ENCODE measurements at places on chromosomes 4 and X.
A peak's percentile ranks its signal among the peaks of the same experiment; 100 is the strongest.

- no peak for DNase-seq
Observed at GRCh38 chrX:151974336-151975227, at the start of gene GABRE. Gene GABRE (minus strand): TSS chrX:151974676. CDS start chrX:151974625, 51 bp downstream.

GRCh38 chrX:111254896-111255693 is 15.2 kb downstream of the CAPN6 start:
- no peak for DNase-seq

- DNase-seq = no peak
Observed at GRCh38 chr4:1002631-1003251, 8.7 kb upstream of the FGFRL1 start.

- no peak for DNase-seq
Observed at GRCh38 chrX:32562261-32562660, 649.1 kb downstream of the DMD start.

DNA sequence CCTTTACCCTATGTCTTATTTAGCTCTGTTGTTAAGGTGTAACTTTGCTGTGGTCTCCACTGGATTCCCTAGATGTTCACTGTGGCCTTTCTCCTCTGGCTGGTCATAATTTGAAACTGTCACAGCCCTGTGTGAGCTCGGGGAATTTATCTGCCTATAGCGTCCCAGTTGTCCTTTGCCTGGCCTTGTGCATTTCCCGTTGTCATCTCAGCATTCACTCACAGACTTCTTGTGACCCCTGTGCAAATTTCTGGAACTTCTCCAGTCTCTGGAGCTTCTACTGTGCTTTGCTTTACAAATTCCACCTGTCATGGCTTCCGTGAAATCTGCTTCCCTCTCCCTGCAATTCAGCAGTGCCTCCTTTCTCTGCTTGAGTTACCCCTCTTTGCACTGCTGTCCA is 106.7 kb downstream of the WWC2 start:
- DNase-seq = no peak

- DNase-seq = no peak
Observed at GRCh38 chrX:66022632-66023384, 17.1 kb downstream of the VSIG4 start.

- DNase-seq = no peak
Observed at GRCh38 chr4:168019921-168020320, 72.4 kb upstream of the ANXA10 start.

- peak; percentile 77 for DNase-seq
Observed at GRCh38 chrX:54529552-54530356, at the start of gene GNL3L. Gene GNL3L (plus strand): TSS chrX:54530219. CDS start chrX:54532567, 2,348 bp downstream.

DNA sequence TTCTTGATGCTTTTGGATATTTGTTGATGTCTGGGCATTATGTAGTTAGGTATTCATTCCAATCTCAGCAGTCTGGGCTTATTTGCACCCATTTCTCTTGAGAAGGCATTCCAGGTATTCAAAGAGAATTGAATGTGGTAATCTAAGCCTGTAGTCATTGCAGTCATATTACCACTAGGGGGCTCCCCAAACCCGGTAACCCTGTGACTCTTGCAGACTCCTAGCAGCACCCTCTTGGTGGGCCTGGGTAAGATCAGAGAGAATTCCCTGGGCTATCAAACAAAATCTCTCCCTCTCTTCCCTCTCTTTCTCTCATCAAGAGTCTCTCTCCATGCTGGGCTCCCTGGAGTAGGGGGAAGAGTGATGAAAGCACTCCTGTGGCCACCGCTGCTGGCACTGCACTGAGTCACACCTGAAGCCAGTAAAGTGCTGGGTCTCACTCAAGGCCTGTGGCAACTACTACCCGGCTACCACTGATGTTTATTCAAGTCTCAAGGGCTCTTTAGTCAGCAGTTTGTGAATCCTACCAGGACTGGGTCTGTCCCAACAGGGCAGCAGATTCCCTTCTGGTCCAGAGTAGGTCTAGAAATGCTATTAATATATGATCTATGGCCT is 187.7 kb upstream of the NUDT10 start:
- DNase-seq = no peak

DNA sequence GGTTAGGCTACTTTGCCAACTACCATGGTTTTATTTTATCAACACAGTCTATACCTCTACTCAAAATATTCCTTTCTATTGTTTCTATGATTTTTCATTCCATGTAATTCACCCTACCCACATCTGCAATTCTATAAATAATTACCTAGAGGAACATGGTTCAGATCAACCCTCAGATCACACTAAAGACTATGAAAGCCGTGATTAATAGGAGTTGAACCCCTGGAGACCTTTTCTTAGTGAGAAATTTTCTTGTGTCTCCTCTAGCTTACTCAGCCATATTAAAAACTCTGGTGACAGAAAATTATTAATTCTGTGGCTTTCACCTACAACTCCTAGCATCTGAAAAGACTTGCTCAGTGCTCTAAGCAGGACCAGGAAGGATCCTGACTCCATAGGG is 38.5 kb upstream of the CXXC4 start:
- DNase-seq = no peak

DNA sequence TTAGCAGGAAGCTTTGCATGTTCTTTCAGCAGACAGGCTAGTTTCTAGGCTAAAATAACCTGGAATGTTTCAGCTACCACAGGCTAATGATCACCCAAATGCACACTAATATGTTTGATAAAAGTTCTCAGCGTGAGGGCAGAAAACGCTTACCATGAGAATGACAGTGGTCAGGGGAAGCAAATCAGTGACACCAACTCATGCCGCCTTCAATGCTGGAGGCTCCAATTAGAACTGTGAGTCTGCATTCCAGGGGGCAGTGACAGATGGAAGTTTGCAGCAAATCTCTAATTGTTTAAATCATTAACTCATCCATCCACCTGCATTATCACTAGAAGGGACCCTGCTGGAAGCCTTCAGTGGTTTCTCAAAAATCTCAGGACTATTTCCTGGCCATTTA is 43.2 kb downstream of the ANOS1 start:
- no peak for DNase-seq

- DNase-seq = no peak
Observed at GRCh38 chr4:139764182-139764581, 98.6 kb downstream of the MGST2 start.

DNA sequence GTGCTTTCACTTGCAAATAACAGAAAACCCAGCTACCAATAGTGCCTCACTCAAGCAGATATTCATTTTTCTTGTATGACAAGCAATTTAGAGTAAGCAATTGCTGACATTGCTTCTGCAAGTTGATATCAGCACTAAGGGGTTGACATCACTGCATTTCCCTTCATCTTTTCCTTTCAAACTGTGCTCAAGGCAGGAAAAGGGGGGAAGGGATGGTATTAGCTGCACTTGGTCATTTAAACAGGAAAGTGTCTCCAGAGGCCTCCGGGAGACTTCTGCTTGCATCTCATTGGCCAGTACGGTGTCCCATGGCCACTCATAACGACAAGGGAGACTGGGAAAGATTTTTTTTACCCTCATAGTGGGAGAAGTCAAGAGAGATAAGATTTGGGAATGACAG is 65.5 kb upstream of the FGG start:
- no peak for DNase-seq

DNA sequence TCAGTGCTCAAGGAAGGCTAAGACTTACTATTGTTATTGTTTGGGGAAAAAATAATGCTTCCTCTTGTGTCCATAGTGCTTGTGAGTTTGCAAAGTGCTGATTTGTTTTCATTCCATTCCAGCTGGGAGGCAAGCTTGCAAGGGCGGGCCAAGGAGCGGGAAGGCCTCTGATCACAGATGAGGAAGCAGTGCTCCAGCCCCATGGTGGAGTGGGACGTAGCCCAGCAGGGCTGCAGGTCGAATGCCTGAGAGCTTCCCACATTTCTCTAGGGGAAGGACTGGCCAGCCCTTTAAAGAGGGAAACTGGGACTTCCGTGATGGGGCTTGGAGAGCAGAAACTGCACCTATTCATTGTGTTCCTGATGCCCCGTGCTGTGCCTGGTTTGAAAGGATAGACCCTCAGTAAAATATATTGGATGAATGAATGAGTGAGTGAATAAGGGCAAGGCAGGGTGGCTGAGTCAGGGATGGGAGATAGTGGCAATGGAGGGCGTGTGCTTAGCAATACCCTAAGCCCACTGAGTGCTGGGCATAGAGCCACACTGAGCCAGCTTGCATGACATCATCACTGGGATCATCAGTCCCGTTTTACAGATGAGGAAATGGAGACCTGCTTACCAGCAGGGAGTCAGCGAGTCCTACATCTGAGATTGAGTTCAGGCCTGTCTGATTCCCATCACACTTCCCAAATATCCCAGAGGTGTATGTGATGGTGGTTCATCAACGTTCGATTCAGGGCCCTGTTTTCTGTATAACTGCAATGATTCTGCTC is 17.9 kb upstream of the NSG1 start:
- DNase-seq = no peak

DNA sequence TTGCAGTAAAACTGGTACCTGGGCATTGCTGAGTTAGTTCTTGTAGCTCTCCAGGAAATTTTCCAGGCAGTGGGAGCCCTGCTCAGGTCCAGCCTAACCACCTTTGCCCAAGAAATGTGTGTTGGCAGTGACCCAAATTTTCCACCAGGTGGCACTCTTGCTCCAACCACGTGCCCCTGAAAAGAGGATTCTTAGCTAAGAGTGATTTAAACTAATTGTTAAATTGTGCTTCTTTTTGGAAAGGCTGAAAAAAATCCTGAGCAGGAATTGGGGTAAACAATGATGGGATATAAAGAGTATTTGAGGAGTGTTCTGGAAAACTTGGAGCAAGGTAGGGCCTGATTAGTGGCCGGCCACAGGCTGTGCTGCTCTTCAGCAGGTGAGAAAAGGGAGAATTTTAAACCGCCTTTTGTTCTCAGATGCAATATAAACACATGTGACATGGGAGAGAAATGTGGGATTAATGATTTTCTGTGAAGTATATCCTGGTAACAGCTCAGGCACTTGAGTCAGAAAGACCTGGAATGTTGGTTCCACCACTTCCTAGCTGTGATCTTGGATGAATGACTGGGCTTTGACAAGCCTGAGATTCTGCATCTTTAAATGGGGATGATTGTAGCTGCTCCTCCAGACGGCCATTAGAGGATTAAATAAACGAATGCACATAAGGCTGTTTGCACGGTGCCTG is 219.6 kb downstream of the PTTG2 start:
- DNase-seq = peak; percentile 21

- DNase-seq = no peak
Observed at GRCh38 chrX:15530318-15530717, 29.7 kb downstream of the BMX start.

- no peak for DNase-seq
Observed at GRCh38 chr4:127445471-127445870, 187.3 kb upstream of the INTU start.

DNA sequence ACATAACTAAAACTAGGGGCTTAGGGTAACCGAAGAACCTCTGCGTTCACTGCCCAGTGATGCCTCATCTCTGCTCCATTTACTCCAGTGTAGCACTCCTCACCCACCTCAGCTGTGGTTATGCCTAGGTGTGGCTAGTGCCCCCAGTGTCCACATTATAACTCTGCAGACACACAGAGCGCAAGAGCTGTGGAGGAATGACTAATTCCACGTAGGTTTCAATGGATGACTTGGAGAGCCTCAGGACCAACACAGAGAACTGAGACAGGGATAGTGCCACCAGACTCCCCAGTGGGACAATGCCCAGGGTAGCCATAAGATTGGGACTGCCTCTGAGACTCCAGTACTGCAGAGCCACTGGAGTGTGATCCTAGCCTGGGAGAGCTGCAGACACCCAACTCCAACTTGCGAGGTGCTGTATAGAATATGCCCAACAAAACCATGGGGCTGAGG is 542.4 kb upstream of the DIPK2B start:
- DNase-seq = no peak

DNA sequence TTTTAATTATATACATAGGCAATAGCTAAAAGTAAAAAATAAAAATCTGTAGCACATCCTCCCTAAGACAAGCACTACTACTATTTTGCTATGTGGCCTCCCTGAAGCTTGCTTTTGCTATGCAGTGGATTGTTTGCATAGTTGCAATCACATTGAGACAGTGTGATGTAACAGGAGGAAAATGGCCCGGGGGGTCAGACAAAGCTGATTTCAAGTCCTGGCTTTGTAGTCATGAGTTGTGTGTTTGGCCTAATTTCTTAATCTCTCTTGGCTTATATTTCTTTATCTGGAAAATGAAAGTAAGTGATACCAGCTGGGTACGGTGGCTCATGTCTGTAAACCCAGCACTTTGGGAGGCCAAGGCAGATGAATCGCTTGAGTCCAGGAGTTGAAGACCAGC is 166.6 kb downstream of the LHFPL1 start:
- DNase-seq = no peak

GRCh38 chr4:4752576-4753401 is 106.7 kb upstream of the MSX1 start:
- DNase-seq = no peak

DNA sequence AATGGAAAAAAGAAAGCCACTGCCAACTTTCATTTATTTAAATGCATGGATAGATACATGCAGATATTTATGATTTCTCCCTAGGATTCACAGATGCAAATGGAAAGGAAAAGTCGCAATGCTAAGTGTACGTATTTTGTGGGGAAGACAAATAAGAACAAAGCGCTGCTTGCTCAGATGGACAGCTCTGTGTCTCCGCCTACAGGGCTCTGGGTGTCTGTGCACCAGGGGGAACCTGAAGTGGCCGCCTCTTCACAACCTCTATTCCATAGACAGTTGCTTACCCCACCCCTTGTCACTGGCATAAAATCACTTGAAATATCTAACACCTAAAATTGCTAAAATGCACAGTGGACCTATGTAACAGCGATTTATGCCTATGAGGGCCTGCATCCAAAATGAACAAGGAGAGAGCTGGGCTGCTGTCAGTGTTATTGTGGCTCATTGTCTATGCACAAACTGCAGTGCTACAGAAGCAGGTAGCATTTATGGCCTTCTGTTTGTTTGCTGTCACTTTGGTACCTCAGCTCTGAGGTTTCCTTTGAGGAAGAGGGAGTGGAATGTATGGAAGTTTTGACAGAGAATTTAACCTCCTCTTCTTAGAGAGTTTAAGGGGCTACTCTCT is 58.6 kb upstream of the PAGE1 start:
- DNase-seq = peak; percentile 0

DNA sequence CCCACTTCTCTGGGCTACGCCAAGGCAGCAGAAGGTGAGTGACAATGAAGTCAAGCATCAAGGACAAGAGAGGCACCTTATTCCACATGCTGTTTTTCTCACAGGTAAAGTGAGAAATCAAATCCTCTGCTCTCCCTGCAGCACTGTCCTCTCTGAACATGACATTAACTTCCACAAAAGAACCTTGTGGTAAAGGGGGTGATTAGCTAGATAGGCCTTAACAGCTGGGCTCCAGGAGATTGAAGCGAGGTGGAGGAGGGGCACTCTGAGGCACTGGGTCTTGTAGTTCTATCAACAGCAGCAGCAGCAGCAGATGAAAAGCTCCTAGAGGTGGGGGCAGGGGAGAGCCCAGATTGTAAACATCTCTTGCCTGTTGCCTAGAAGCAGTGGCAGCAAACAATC is 96.8 kb upstream of the CXXC4 start:
- no peak for DNase-seq

DNA sequence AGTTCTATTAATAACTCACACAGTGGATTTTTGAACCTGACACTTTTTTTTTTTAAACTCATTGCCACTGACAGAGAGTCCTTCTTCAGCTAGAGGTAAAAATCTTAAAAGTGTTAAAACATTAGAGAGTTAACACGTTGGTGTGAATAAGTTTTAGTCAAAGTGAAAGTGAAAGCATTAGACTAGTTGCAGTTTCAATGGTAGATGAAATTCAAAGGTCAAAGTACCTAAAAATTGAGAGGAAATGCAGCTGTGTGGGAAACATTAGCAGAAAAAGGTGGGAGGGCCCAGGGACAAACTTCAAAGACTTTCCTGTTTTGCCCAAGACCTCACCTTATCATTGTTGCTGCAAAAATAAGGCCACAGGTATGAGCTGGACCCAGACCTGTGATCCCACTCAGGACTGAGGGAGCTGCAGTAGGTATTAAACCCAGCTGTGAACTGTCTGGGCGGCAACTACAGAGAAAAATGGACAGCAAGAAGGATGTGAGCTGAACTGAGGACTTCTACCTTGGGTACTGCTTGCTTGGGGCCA is 17.6 kb upstream of the GABRA4 start:
- DNase-seq = peak; percentile 37

Data from bone marrow (tissue), 2 donors.